G401 (cell line): ENCODE measurements at places on chromosomes 3 and 15.

- no peak for DNase-seq
Observed at GRCh38 chr15:81032818-81033217, 32.1 kb downstream of the TLNRD1 start.

GRCh38 chr3:188046561-188047211 lies 107.3 kb upstream of the LPP start:
- no peak for DNase-seq

DNA sequence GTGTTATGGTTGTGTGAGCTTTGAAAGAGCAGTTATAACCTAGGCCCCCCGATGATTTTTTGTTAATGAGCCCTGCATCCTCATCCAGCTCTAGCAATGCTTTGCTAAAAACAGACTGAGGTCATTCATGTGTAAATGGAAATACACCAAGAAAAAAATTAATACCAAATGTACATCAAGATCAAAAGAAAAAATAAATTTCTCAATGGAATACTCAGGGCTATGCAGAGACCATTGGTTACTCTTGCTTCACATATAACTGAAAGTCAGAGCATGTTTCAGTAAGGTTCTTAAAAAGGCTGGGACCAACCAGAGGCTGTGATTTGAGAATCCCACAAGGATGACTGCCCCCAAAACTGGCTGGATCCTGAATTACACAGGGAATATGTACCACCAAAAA lies 48.0 kb downstream of the ARHGAP31 start:
- DNase-seq: no peak

- peak; percentile 80 for DNase-seq
Observed at GRCh38 chr3:56494679-56495322, 26.5 kb upstream of the ERC2 start.

GRCh38 chr15:96515371-96515770 lies 184.9 kb downstream of the NR2F2 start:
- DNase-seq: no peak

DNA sequence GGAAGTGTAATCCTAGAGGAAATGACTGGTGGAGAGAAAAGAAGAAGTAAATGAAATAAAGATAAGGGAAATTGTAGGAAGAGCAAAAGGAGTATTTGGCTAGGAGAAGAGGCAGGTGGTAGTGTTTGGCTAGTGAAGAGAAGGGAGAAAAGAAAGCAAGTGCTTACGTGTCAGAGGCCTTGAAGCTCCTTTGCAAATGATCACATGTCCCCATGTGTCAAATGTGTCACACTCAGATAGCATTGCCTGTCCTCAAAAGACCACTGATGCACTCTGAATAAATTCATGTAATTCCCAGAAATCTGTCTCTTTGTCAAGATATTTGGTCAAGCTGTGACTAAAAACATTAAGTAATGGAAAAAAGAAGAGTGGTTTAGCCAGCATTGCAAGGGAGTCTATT lies 639.3 kb downstream of the TUSC7 start:
- no peak for DNase-seq

- DNase-seq: no peak
Observed at GRCh38 chr3:79586232-79586631, 181.6 kb downstream of the ROBO1 start.

- no peak for DNase-seq
Observed at GRCh38 chr15:91306144-91306543, 206.1 kb downstream of the SV2B start.

DNA sequence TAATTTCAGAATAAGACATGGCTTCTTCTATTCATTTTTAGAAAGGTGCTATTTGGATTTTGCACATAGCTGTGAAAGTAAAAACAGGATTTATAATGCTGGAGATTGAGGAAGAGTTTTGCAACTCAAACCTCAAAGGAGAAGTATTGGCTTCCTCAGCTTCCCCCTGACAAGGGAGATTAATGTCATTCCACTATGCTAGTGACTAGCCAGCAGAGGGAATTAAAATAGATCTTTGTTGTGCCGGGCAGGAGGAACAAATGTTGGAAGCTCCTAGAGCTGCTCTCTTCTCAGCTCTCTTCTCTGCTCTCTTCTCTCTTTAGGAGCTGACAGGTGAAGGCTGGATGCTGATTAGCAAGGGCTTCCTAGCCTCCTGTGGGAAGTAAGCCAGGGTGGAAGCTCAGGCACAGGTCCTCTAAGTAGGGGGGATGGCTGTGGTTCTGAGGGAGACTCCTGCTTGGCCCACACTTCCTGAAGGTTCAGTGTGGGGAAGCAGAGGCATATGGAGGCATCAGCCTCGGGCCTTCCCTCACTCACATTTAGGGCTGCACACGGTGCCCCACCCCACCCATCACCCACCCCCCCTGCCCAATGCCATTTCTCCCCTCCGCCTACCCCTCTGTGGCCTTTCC lies 29.6 kb downstream of the CX3CR1 start:
- DNase-seq: peak; percentile 3

DNA sequence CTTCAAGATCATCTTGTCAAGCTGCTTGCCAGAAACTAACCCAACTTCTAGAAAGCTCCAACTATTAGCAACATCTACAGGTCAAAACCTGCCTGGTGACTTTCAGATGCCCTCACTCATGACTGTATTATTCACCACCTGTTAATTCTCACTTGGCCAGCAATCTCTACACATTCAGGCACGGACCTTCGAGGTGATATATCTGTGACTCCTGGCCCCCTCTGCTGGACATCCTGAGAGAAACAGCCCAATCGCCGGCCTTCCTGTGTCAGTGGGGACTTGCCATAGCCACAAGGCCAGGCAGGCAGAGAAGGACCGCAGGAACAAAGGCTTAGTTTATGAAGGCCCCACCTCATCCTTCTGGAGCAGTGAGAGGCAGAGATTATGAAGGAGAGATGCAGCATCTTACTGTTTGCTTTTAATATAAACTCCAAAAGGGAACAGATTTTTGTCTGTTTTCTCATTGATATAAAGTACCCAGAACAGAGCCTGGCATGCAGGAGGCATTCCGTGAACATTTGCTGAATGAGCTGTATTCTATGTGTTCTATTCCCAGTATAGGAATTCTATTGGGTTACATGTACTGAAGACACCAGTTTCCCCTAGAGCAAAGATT lies 24.4 kb upstream of the OCA2 start:
- DNase-seq: peak; percentile 90

GRCh38 chr15:100897221-100898151 lies 17.9 kb downstream of the ALDH1A3 start:
- DNase-seq: no peak

DNA sequence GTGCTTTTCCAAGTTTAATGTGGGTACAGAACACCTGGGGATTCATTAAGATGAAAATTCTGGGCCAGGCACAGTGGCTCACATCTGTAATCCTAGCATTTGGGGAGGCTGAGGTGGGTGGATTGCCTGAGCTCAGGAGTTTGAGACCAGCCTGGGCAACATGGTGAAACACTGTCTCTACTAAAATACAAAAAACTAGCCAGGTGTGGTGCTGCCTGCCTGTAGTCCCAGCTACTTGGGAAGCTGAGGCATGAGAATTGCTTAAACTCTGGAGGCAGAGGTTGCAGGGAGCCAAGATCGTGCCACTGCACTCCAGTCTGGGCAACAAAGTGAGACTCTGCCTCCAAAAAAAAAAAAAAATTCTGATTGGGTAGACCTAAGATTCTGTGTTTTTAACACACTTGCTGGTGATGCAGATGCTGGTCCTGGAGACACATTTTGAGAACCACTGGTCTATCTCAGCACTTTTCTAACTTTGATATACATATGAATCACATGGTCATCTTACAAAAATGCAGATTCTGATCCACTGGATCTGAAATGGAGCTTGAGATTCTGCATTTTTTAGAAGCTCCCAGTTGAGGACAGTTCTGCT lies 223.8 kb upstream of the SATB1 start:
- DNase-seq: no peak
